ENCODE measurements at places on chromosomes 2 and 18.

GRCh38 chr2:62724106-62724505 lies 18.6 kb downstream of the EHBP1 start:
- DNase-seq, result no peak

DNA sequence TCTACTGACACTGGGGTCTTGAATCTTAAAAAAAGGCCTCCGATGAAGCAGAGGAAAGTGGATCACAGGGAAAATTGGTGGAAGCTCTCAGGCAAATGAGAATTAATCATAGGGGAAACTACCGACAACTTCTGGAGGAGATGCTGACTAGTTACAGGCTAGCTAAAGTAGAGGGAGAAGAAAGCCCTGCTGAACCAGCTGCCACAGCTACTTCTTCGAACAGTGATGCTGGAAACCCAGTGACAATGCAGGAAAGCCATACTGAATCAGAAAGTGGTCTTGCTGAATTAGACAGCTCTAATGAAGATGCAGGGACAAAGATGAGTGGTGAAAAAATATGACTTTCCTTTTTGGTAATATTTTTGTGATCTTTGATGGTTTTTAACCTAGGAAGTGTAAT lies 44.9 kb upstream of the SLC3A1 start:
- DNase-seq, result no peak

DNA sequence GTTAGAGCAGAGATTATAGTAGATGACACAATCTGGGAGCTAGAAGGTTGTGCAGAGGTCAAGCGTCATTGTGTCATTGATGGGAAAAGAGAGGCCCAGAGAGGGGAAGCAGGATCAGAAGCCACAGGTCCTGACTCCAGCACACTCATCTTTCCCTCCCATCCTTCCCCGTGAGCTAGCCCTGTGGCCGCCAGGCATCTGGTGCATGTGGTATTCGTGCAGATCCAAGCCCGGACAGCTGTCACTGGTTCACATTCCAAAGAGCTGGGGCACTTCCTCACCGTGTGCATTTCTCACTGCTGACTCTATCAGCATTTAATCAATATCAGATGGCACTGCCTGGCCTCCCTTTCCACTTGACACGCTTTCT lies 94.1 kb upstream of the THOC1 start:
- peak; percentile 33 for DNase-seq

GRCh38 chr2:240886678-240887609 lies 9.0 kb downstream of the MAB21L4 start:
- DNase-seq, result no peak

- no peak for DNase-seq
These were observed 49.7 kb upstream of the TFCP2L1 start for GRCh38 chr2:121334581-121335293.

GRCh38 chr18:6054256-6054842 lies 159.0 kb upstream of the TMEM200C start:
- no peak for DNase-seq

DNA sequence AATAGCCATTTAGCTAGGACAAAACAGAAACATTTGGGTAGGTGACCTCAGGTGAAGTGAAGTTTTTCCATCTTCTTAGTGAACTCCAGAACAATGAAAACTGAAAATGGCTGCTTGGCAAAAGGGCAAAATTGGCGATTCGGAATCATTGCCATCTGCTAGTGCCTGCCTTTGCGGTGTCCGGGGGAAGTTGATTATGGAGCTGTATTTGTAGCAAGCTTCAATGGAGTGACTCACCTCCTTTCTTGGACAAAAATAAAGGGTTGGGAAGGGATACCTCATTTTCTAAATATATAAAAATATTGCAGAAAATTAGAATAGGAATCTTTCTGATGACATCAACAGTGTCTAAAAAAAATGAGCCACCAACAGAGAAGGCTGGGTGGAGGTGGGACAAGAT lies 460.5 kb downstream of the TGIF1 start:
- DNase-seq, result no peak

GRCh38 chr2:217792626-217793527 lies 209.9 kb downstream of the TNS1 start:
- no peak for DNase-seq

DNA sequence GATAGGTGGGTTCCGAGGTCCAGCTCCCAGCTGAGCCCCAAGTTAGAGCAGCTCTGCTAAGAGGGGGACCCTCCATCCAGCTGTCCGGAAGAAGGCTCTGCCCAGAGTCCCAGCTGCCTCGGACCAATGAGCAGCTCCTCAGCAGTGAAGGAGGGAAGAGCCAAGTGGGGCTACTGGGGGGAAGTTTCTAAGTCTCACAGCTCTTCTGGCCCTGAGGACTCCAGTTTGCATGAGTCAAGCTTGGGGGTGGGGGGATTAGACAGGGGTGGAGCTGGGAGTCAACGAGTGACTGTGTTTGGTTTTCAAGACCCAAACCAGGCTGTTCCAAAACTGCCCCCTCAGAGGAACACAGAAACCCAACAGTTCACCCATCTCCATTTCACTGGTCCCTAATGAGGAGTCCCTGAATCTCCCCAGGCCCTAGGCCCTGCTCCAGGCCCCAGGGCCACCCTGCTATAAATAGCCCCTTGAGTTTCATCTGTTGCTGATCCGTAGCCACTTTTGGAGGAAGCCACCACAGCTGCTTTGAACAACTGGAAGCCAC lies 100.9 kb downstream of the TNS1 start:
- DNase-seq, result no peak

DNA sequence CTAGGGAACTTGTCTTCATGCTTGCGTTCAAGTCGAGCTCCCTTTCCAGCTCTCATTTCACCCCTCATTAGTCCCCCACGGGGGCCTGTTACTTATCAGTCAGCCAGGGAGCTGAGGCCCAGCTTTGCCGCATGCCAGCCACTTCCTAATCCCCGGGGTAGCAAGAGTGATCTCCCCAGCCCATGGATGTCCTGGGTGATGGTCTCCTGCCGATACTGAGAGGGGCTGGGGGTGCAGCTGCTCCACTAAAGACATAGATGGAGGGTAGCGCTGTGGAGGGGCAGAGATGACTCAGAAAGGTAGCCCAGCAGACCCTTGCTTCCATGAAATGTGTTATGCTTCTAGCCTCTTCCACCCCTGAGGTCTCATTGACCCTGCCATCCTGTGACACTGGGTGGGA lies 314.0 kb upstream of the EPAS1 start:
- no peak for DNase-seq

- DNase-seq, result no peak
These were observed 12.9 kb downstream of the BCL2L11 start for GRCh38 chr2:111133603-111134002.

DNA sequence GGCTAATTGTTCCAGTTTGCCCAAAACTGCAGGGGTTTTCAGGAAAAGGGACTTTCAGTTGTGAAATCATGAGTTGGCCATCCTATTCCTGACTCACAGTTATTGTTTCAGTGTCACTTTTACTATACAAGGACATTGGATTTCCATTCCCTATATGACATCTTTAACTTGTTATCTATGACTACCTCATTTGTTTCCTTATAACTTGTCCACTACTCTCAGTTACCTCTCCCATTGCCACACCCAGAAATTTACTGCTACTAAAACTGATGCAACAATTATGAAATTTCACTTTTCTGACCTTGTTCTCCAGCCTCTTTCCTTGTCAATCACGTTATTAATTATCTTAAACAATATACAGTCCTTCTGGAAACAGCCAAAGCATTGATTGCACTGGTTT lies 116.5 kb upstream of the ZNF804A start:
- DNase-seq, result no peak

GRCh38 chr18:5518899-5519371 lies 24.9 kb downstream of the EPB41L3 start:
- no peak for DNase-seq

DNA sequence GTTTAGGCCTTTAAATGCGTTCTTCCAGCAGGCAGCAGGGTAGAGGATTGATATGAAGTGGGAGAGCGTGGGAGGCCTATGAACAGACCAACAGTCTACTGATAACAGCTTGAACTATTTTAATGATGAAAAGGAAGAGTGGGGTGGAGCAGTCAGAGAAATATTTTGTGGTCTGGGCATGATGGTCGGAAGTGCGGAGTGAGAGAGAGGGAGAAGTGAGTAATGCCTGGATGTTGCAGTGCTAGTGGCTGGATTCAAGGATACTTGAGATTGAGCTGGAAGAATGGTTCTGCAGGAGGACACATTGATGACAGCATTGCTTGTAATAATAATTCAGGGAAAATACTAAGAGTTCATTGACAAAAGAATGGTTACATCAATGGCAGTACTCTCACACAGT lies 151.0 kb upstream of the DAPL1 start:
- no peak for DNase-seq

- no peak for DNase-seq
These were observed 1.6 kb upstream of the PLA2R1 start for GRCh38 chr2:160063879-160064612.

DNA sequence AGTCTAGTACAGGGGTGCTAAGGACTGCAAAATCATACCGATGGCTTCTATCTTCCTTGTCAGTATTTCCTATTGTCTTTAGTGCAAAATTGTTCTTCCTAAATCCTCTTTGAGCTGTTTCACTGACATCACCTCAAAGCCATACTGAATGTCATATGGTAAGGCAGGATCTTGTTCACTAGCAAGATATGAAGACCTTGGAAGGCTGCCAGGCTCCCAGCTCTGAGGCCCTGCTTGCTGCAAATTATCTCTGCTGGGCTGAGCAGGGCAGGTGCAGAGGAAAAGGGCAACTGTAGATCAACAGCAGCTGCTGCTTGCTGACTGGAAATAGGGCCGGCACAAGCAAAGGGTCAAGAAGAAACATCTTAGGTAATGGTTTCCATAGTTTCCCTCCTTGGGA lies 58.2 kb downstream of the PMAIP1 start:
- DNase-seq, result no peak

GRCh38 chr2:177001334-177001733 lies 211.3 kb upstream of the HNRNPA3 start:
- no peak for DNase-seq

GRCh38 chr18:59155153-59155552 lies 15.5 kb downstream of the SEC11C start:
- no peak for DNase-seq

- DNase-seq, result no peak
These were observed 801.2 kb upstream of the PIK3C3 start for GRCh38 chr18:41153871-41154270.

GRCh38 chr18:6566338-6566911 lies 151.7 kb upstream of the L3MBTL4 start:
- no peak for DNase-seq

- no peak for DNase-seq
These were observed 44.4 kb upstream of the CCDC68 start for GRCh38 chr18:55003695-55004094.

All from GOT3 (cell line).